ENCODE measurements at places on chromosomes 5 and 9. TPM values are rescaled to one million over a fixed set of nuclear protein-coding genes. Genes with fewer than 3 reads are reported as not detected.

Gene CDX1
- 0.09 TPM for total RNA-seq

Gene TRAF1
- 2.9 TPM for total RNA-seq

Gene PDCD1LG2
- not detected for total RNA-seq

Gene SH3GL2
- total RNA-seq, result 5.8 TPM

Gene ANKRD34B
- 3.6 TPM for total RNA-seq

Gene STOM
- 32.9 TPM for total RNA-seq

Gene PCDHB15
- 8.7 TPM for total RNA-seq

Gene IL31RA
- not detected for total RNA-seq

Gene SLC46A2
- 0.07 TPM for total RNA-seq

Gene CER1
- 4.1 TPM for total RNA-seq

Gene BTNL3
- total RNA-seq, result not detected

Gene PCDHGA1
- total RNA-seq, result 1.2 TPM

Gene CLIC3
- not detected for total RNA-seq

Gene IL3
- total RNA-seq, result not detected

Gene PCDHGA8
- 2.1 TPM for total RNA-seq
